ENCODE measurements at places on chromosomes 7 and 10.

- no peak for DNase-seq
These were observed 526 bp downstream of the GIMAP1 start for GRCh38 chr7:150716939-150717338.

GRCh38 chr7:102152672-102153598 is 133.7 kb upstream of the SH2B2 start:
- DNase-seq = no peak

- DNase-seq = no peak
These were observed 6.6 kb downstream of the NIPSNAP2 start for GRCh38 chr7:55970978-55971377.

DNA sequence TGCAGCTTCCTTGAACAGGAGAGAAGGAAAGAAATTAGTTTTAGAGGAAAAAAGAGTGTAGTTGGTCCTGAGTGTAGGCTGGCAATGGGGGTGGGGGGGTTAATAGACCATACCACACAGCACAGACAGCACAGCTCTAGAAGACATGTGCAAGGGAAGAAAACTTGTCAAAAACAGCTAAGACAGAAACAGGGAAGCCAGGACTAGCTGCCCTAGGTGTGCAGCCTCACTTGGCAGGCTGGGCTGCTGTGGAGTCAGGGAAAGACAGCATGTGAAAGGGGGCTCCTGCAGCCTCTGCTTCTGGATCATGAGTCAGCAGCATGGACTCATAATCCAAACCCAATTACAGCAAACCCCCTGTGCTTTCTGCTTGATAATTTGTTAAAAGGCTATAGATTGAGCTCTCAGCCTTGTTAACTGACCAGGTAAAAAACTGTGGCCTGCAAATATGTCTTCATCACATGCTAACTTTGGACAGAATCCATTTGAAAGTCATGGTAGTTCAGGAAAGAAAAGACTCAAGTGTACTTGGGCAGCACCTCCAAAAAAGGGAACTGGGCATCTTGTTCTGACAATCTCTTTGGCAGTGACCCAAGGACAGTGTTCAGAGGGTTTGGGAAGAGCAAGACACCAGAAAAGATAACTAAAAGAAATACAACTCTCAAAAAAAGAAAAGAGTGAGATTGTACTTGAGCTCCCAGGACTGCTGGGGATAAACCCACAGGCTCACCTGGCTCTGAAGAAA is 142.2 kb upstream of the VWC2 start:
- DNase-seq = no peak

DNA sequence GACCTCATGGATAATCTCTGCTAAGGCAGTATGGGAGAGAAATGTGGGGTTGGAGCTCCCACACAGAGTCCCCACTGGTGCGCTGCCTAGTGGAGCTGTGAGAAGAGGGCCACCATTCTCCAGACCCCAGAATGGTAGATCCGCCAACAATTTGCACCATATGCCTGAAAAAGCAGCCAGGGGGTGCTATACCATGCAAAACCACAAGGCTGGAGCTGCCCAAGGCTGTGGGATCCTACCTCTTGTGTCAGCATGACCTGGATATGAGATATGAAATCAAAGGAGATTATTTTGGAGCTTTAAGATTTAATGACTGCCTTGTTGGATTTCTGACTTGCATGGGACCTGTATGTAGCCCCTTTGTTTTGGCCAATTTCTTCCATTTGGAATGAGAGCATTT is 27.0 kb upstream of the SAMD9L start:
- no peak for DNase-seq

DNA sequence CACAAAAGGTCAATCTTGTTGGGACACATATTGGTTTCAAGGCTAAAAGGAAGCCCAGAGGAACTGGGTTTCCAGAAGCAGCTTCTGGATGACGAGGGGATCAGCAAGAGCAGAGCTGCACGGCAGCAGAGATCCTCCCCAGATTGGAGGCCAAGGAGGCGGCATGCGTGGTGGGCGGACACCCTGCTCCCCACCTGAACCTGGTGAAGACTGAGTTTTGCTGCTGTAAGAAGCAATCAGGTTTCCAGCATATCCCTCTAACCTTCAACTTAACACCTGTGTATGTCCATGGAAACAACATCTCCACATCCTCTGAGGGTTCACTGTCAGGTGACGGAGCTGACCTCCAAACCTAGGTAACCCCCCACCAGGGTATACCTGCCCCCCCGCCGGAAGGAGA is 35.1 kb downstream of the SLIT1 start:
- no peak for DNase-seq

DNA sequence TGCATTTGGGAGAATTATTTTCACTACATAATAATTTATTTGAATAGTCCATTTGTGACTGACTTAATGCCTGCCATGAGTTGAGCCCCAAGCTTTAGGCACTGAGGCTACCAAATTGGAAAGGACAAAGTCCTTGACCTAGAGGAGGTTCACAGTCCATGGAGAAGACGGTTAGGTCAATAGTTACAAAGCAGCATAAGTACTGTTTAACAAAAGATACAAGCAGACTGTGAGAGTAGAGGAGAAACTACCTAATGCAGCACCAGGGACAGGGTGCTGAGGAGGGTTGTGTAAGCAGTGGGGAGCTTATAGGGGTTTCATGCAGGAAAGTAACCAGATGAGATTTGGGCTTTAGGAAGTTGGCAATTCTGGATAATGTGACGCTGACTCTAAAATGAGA is 139.2 kb downstream of the LCOR start:
- DNase-seq = no peak

GRCh38 chr10:97810446-97810845 is 38.6 kb upstream of the SFRP5 start:
- no peak for DNase-seq

DNA sequence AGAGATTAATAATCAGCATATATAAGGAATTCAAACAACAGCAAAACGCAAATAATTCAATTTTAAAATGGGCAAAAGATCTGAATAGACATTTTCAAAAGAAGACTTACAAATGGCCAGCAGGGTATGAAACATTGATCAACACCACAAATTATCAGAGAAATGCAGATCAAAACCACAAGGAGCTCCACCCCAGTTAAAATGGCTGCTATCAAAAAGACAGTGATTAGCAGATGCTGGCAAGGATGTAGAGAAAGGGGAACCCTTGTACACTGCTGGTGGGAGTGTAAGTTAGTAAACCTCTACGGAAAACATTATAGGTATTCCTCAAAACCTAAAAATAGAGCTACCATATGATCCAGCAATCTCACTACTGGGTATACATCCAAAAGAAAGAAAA is 128.0 kb upstream of the CACUL1 start:
- DNase-seq = no peak

GRCh38 chr10:64093946-64094535 is 572.8 kb downstream of the REEP3 start:
- no peak for DNase-seq
